Stomach (tissue), 19 donors: ENCODE measurements at places on chromosomes 7 and 10.

GRCh38 chr7:158724658-158725505 lies 20.3 kb upstream of the NCAPG2 start:
- DNase-seq = no peak

DNA sequence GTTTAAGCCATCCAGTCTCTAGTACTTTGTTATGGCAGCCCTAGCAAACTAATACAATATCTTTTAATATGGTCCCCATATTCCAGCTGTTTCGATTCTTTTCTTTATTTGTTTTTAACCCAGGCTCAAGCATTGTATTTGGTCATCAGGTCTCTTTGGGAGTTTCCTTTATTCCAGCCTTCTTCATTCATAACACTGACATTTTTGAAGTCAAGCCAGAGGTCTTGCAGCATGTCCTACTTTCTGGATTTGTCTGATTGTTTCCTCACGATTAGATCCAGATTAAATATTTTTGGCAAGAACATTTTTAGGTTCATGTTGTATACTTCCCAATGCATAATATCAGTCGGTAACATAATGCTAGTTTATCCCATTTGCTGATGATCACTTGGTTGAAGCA lies 11.8 kb downstream of the SLC25A13 start:
- no peak for DNase-seq

GRCh38 chr7:98997846-98998245 lies 119.5 kb downstream of the TRRAP start:
- DNase-seq = no peak

GRCh38 chr10:33187427-33187999 lies 147.0 kb downstream of the NRP1 start:
- no peak for DNase-seq

GRCh38 chr10:22003964-22004281 lies 393 bp upstream of the DNAJC1 start:
- no peak for DNase-seq

GRCh38 chr7:87635921-87636320 lies 7.7 kb downstream of the RUNDC3B start:
- no peak for DNase-seq

GRCh38 chr10:17847585-17848296 lies 38.6 kb downstream of the MRC1 start:
- DNase-seq = peak; percentile 50

- DNase-seq = no peak
These were observed 211.5 kb downstream of the CREB5 start for GRCh38 chr7:28623863-28624262.

DNA sequence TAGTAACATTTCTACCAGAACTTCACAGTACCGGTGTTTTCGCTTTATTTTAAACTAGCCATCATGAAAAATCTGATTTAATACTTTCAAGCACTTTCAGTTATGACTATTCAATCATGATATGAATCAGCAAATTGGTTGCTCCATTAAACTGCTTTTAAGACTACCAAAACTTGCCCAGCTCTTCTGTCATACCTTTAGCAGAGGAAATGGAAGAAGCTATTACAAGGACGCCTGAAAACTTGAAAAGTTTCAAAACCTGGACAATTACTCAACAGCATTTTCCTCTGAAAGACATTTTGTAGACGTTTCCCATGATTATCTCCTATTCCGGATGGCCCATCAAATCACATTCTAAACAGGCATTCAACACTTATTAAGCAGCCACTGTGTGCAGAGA lies 2.0 kb downstream of the JAZF1 start:
- no peak for DNase-seq

GRCh38 chr7:67854221-67855178 lies 857.9 kb downstream of the TYW1 start:
- no peak for DNase-seq

DNA sequence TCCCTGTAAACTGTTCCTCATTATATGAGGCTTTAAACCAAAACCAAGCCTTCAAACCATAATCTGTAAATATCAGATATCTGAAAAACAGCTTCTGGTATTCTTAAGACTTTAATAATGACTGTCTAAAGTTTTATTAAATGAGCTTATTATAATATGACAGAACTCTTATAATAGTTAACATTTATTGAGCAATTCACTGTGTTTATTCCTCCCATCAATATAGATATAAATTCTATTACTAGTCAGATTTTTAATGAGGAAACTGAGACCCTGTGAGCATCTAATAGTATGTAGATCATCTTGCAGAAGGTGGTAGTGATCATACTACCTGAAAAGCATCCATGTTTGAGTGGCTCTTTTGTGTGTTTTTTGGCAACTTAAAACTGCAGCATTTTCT lies 45.1 kb downstream of the KIF11 start:
- DNase-seq = no peak

- peak; percentile 52 for DNase-seq
These were observed 80.0 kb downstream of the C7orf25 start for GRCh38 chr7:42831718-42832522.

DNA sequence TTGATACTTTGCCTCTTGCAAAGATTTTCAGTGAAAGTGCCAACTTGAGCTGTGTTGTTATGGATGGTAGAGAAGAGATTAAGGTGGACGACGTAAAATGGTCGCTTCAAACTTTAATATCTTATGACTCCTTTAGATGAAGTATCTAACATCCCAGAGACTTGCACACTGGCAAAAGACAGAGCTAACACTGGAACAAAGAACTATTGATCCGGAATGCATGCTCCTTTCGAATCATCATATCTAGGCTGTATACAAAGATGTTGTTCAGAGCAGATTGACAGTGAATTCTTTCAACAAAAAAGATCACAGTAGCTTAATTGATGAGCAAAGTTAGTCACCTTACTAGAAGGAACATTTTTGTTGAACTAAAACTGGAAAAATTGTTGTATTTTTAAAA lies 592.7 kb downstream of the NXPH1 start:
- DNase-seq = no peak

GRCh38 chr10:114246679-114247305 lies 7.7 kb downstream of the VWA2 start:
- DNase-seq = peak; percentile 45
